NCI-H524 treated with DMSO at 0.1 percent for 48 hours (cell line): ENCODE measurements at places on chromosomes 5 and 9.

- no peak for DNase-seq
Observed at GRCh38 chr5:170327168-170327567, 29.6 kb upstream of the LCP2 start.

DNA sequence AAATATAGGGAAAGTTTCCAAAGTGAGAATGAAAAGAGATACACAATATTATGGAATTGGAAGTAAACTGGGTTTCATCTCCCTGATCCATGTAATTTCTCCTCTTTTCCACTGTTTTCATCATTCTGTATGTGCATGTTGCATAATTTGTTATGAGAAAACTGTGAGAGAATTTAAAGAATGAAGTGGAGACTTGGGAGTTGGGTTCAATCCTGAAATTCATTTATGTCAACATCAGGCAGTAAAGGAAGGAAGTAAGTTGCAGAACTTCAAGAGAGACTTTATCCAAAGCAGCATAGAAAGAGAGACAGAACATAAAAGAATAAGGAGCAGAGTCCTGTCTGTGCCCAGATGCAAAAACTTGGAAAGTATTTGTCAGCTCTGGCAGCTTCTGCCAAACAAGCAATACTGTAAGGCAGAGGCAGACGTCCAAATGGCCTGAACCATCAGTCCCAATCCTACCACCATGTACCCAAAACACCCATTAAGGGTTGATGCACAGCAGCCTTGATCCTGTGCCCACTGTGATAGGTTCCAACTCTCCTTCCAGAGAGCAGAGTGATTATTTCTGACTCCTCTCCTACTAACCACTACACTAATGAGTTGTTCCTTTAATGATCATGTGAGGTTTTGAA lies 425.3 kb upstream of the CDH6 start:
- no peak for DNase-seq

DNA sequence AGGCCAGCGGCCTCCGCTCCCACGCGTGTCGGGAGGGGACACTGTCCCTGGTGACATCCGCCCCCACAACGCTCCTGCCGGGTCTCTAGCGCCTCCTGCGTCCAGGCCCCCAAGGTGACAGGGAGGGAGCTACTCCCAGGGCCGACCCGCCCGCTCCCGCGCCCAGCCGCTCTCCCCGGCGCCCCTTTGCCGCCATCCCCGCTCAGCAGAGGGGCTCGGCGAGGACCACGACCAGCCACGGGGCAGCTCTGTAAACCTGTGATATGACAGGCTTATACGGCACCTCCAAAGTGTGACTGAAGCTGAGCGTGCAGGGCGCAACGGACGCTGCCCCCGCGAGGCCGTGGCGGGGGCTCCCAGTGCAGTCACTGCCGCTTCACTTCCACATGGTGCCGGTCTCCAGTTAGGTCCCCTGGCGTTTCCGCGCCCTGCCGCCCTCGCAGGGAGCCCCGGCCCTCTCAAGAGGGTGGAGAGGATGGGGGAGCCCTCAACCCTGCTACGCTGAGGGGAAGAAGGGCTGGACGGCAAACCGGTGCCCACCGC lies 978 bp upstream of the ADCY2 start:
- DNase-seq = no peak

DNA sequence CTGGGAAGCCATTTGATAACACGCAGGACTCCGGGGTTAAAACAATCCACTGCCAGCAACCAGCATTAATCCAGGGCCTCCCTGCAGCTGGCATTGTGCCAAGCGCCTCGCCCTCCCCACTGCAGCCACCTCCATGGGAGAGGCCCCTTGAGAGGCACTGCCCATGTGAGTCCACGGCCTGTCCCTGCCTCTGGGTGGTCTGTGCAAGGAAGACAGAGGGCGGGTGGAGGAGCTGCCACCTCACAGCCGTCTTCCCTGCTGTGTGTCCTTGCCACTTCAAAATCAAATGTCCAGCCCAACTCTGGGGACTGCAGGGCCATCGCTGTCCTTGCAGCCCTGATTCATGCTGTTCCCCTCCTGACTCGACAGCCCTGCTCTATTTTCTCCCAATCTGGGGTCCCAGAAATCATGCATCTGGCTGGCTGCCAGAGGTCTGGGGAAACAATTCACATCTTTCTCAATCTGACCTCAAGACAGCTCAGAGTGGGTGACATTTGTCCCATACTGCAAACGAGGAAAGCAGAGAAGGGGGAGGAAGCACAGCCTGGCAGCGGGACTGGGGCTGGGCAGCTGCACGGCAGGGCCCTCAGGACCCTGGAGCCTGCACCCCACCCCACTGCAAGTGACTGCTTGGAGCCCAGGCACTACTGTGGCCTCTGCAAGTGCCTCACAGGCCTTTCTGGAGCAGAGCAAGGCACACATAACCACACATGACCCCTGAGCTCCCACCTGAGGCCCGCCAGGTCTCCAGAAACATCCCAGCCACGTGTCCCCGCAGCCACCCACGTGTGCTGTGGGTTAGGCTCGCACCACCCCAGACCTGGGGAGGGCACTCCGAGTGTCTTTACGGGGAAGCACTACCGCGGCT lies 15.7 kb downstream of the BRD3OS start:
- DNase-seq = no peak

DNA sequence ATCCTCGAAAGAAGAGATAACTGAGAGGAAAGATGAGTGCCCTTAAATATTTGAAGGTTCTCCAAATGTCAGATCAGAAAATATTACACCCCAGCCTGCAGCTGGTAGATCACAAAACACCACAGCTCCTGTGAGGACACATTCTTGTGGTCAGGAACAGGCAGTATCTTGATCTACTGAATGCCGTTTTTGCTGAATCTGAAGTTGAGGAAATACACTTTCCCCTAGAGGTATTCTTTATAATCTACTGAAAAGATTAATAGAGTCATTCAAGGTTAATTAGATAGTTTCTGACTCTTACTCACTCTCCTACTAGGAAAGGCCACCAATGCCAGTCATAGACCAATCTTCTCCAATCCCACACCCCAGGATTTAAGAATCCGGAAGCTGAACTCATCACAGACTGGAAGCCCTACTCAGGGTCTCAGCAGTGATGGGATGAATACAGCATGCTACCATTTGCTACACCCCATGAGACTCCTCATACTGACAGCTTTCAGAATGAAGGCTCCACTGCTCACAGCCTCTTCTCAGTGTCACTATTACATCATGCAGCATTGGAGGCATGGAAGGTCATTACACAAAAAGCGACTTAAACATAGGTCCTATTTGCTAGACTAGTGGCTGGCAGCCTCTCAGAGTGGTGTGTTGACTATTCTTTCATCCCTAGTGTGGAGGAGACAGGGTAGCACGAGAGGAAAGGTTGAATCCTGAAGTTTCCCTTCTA lies 143.9 kb upstream of the SLC1A3 start:
- DNase-seq = no peak

DNA sequence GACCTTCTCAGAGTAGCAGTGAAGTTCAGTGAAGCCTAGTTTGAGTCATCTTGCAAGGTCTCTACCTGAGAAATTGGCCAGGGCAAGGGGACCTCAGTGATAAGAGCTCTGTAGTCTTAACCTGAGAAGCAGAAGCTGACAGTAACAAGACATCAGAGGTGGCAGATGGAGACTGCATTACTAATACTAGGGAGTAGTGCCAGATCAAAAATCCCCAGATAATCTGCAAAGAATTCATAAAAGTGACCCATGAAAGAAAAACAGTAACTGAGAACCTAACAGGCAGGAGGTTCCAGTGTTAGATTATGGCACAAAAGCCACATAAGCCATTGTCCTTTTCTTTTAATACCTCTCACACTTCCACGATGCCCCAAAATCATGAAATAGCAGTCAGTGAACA lies 175.5 kb downstream of the MUSK start:
- no peak for DNase-seq

DNA sequence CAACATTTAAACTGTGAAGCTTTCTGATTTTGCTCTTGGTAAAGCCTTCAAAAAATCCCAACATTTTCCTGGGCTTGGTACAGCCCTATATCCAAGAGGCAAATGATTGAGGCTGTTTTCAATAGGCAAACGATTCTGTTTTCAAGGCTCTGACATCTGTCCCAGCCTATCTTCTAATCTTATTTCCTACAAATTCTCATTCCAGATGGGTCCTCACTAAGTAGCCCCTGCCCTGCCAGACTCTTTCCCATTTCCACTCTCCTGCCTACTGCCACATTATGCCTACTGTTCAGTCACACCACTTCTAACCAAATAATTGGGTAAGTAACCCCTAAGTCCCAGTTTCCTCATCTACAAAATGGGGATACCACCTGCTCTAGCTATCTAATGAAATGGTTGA lies 3.5 kb downstream of the GBA2 start:
- DNase-seq = peak; percentile 40

DNA sequence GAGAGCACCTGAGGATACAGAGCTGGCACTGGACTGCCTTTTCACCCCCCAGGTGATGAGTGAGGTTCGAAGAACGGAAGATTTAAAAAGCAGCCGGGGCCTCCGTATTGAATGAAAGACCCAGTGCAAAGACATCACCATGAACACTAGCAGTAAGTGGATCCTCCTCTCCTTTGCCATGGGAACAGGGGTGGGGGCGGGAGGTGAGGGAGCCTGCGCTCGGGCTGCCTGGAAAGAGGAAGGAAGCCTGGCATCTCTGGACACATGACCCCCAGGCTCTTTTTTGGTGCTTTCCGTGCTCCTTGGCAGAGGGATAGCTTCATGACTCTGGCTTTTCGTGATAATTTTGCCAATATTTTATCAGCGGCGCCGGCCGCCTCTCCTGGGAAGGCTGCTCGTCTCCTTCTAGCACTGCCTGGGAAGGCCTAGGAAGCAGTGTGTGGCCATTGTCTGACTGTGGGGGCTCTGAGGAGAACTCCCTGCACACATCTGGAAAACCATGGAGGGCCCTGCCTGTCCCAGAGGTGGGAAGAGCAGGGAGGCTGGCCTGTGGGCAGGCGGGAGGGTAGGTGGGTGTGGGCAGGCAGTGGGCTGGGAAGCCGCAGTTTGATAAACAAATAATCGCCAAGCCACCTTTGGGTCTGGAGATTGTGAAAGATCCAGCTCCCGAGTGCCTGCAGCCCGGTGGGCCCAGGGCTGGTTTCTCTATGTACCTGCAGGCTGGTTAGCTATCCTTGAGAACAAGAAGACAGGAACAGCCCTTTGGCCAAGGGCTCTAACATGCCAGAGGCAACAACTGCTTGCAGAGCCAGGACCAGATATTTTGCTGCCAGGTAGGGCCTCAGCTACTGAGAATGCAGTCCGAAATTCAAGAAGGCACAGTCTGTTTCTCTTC lies 911 bp downstream of the ABLIM3 start:
- no peak for DNase-seq

DNA sequence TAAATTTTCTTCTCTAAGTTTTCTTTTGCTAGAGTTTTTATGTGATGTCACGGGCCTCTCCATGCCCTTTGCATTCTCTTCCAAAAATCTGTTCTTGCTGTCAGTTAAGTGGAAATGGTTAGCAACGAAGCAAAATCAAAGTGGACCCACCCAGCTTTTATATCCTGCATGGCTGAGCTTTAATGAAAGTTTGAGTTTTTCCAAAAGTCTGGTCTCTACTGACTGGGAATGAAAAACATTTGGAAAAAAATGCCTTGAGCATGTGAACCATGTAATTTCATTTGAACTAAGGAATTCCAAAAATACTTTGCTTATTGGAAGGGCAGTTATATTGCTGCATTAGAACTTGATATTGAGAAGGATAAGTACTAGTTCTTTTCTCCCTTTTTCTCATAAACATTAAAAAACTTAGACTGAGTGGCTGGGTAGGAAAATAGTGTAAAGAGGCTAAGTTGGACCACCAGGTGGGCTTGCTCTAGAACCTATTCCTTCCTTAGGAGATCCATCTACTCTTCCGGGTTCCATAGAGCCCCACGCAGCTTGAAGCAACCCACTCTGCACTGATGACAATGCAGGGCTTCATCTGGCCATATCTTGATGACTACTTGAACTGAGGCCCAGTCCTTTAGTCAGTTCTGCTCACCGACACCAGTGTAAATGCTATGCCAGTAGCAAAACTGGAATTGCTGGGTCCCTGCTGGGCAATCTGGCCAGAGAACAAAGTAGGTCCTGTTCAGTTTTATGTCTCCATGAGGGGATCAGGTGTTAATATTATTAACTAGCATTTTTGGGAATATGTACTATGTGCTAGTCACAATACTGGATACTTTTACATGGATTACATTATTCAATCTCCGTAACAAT lies 17.4 kb upstream of the RIC1 start:
- DNase-seq = no peak

- no peak for DNase-seq
Observed at GRCh38 chr9:34452568-34452967, 5.8 kb downstream of the FAM219A start.

DNA sequence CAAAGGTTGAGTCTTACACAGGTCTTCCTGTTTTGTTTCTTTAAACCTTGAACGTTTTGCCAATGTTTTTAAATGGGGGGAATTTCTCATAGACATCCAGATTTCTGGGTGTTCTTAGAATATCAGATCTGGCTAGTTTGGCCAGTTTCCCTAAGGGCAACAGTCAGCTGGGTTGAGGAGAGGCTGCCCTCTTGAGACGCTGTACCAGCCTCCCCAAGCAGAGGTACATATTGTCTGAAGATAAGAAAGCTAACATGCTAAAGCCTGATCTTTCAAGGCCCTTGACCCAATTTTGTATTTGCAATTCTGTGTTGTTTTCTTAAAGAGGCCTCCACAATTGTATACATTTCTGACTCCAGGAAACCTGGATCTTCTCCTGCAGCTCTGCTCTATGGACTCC lies 21.9 kb upstream of the SH3GL2 start:
- DNase-seq = no peak

GRCh38 chr9:93255994-93256877 lies 72.3 kb downstream of the WNK2 start:
- no peak for DNase-seq
